ENCODE measurements at places on chromosomes 7 and 10. TPM values are rescaled to one million over a fixed set of nuclear protein-coding genes. Genes with fewer than 3 reads are reported as not detected.
A peak's percentile ranks its signal among the peaks of the same experiment; 100 is the strongest.

- no peak for DNase-seq
- no peak overlapping the region for H3K27ac ChIP-seq
- no peak overlapping the region for H3K4me3 ChIP-seq
- H3K4me1 ChIP-seq = no peaks in the 10 kb centered on the region
Observed at GRCh38 chr7:140342727-140343514, 55.4 kb downstream of the SLC37A3 start.

Gene C10orf67
- total RNA-seq = not detected

DNA sequence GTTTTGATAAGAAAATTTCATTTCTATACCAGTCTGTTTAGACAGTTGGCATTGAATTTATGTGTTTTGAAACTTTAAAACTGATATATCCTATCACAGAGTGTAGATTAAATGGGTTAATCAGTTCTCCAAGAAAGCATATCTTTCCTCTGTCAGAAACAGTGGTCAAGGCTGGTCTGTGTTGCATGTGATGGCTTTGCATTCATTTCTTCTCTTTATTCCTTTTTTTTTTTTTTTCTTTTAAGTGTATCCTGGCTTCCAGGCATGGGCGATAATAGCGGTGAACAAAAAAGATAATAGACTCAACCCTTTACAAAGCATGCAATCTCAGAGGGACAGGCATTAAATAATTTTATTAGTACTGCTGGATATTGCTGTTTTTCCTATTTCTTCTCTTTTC is 136.6 kb downstream of the LRRC4 start:
- H3K4me1 ChIP-seq = peaks cover 5% of the 10 kb centered on the region
- H3K4me3 ChIP-seq = no peak overlapping the region
- no peak for DNase-seq
- H3K27me3 ChIP-seq = no peaks in the 10 kb centered on the region
- H3K36me3 ChIP-seq = peaks cover 10% of the 10 kb centered on the region

GRCh38 chr7:131895541-131896164 is 339.2 kb upstream of the PODXL start:
- peak; percentile 54 for DNase-seq
- peaks cover 59% of the 10 kb centered on the region for H3K4me1 ChIP-seq
- peak overlapping the region; percentile 93 for H3K27ac ChIP-seq
- no peak overlapping the region for H3K4me3 ChIP-seq
- H3K36me3 ChIP-seq = peaks cover 1% of the 10 kb centered on the region

Gene MBL2
- not detected for total RNA-seq

DNA sequence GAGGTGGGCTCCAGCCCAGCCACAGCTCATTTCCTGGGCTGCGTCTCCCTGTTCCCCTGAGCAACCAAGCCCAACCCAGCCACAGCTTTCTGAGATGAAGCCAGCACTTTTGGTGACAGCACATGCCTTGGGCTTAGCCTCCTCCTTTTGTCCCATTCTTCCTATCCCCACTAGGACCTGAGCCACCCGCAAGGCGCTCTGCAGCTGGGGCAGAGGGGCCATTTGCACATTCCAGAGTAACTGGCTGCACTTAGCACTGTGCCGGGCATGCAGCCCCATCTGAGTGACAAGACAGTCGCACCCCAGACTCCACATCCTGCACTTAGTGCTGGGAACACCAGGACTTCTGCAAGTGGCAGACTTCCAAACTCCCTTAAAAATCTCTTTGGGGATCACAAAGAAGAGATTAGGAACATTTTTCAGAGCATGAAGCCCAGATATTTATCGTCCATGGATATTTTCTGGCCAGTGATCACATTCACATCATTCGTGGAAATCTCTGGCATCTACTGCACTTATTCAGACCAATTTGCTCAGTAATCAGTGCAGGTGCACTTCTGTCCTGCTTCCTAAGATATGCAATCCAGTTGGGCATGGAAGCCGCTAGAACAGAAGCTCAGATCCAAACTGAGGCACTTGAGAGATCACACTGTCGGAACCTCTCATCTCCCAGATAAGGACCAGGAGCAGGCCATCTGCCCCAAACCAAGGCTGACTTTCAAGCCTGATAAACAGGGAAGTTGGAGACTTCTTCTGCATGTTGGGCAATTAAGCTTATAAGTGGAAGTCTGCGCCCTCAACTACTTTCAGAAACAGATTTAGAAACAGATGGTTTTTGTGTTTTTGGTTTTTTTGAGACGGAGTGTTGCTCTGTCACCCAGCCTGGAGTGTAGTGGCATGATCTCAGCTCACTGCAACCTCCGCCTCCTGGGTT is 26.4 kb downstream of the CHST15 start:
- H3K27me3 ChIP-seq = no peaks in the 10 kb centered on the region
- no peak for DNase-seq
- H3K27ac ChIP-seq = no peak overlapping the region
- peaks cover 55% of the 10 kb centered on the region for H3K4me1 ChIP-seq
- peaks cover 6% of the 10 kb centered on the region for H3K36me3 ChIP-seq
- H3K4me3 ChIP-seq = no peak overlapping the region

Gene PHKG1
- total RNA-seq = 0.99 TPM

Gene PON3
- total RNA-seq = not detected

- DNase-seq = no peak
- H3K27me3 ChIP-seq = no peaks in the 10 kb centered on the region
- peaks cover 10% of the 10 kb centered on the region for H3K4me1 ChIP-seq
Observed at GRCh38 chr7:99579956-99580777, 17.9 kb upstream of the TMEM225B start.

DNA sequence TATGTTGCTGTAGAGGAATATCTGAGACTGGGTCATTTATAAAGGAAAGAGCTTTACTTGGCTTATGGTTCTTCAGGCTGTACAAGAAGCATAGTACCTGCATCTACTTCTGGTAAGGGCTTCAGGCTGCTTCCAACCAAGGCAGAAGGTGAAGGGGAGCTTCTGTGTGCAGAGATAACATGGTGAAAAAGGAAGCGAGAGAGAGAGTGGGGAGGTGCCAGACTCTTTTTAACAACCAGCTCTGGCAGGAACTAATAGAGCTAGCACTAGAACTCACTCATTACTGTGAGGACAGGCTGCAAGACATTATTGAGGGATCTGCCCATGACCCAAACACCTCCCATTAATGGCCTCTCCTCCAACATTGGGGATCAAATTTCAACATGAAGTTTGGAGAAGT is 94.5 kb downstream of the KIF20B start:
- H3K27me3 ChIP-seq = peaks cover 12% of the 10 kb centered on the region
- H3K36me3 ChIP-seq = no peaks in the 10 kb centered on the region
- H3K4me3 ChIP-seq = no peak overlapping the region
- no peaks in the 10 kb centered on the region for H3K4me1 ChIP-seq

DNA sequence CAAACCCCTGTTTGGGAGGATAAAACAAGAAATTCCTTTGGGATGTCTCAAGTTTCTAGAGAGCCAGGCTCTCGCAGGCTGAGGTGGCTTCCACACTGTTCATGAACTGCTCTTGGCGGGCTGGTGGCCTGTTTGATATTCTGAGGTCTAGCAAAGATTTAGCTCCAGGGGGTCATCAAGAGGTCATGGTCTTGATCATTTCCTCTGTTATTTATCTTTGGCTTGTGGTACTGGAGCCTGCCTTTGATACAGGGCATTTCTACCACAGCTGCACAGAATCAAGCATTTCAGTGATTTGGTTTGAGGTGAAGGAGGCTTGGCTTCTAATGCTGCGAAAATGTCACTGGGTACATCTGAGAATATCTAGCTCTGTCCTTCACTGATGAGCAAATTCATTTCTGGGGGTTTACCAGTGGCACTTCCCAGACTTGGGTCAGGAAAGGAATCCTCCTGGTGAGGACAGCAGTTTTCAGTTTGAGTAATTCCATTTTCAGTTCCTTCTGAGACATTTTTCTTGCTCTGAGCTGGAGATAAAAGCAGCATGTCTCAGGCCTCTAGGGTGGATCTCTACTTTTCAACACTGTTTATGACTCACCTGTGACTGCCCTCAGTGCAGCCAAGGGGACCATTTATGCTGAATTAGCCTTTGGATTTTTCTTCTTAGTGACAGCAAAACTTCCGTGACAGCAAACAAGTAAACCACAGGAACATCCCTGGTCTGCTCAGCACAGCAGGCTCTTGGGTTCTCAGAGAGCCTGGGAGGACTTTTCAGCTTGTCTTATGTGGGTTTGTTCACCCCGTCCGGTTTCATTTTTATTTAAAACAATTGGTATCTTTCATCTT is 312.0 kb downstream of the RNLS start:
- H3K4me1 ChIP-seq = peaks cover 36% of the 10 kb centered on the region
- no peaks in the 10 kb centered on the region for H3K27me3 ChIP-seq
- no peak for DNase-seq
- peak overlapping the region; percentile 53 for H3K27ac ChIP-seq
- H3K36me3 ChIP-seq = no peaks in the 10 kb centered on the region

DNA sequence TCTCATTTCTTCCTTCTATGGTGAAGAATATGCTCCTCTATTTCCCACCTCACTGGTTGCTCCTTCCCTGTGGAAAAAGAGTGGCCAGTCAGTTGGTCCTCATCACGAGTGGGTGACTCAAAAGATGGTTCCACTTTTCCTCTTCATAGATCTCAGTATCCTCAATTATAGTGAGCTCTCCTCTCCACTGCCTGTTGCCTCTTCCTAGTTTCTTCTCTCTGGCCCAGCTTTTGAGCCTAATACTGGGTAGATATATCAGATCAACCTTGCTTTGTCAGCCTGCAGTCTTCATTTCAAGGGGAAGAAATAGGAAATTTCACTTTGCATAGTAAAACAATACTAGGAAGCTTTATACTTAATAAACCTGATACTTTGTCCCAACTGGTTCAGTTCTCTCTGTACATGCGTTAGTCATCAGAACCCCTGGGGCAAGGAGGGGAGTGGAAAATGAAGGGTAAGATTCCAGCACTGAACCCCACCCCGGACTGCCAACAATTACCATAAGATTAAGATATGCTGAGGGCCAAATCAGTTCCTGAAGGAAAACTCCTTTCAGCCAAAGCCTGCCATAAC is 15.5 kb upstream of the WNT16 start:
- H3K36me3 ChIP-seq = no peaks in the 10 kb centered on the region
- no peak for DNase-seq
- H3K27me3 ChIP-seq = no peaks in the 10 kb centered on the region
- peak overlapping the region; percentile 22 for H3K4me3 ChIP-seq
- peak overlapping the region; percentile 72 for H3K27ac ChIP-seq

GRCh38 chr10:128047351-128047750 is 78.9 kb downstream of the MKI67 start:
- H3K27me3 ChIP-seq = no peaks in the 10 kb centered on the region
- no peak overlapping the region for H3K27ac ChIP-seq
- no peak for DNase-seq
- H3K36me3 ChIP-seq = no peaks in the 10 kb centered on the region
- H3K4me1 ChIP-seq = no peaks in the 10 kb centered on the region

DNA sequence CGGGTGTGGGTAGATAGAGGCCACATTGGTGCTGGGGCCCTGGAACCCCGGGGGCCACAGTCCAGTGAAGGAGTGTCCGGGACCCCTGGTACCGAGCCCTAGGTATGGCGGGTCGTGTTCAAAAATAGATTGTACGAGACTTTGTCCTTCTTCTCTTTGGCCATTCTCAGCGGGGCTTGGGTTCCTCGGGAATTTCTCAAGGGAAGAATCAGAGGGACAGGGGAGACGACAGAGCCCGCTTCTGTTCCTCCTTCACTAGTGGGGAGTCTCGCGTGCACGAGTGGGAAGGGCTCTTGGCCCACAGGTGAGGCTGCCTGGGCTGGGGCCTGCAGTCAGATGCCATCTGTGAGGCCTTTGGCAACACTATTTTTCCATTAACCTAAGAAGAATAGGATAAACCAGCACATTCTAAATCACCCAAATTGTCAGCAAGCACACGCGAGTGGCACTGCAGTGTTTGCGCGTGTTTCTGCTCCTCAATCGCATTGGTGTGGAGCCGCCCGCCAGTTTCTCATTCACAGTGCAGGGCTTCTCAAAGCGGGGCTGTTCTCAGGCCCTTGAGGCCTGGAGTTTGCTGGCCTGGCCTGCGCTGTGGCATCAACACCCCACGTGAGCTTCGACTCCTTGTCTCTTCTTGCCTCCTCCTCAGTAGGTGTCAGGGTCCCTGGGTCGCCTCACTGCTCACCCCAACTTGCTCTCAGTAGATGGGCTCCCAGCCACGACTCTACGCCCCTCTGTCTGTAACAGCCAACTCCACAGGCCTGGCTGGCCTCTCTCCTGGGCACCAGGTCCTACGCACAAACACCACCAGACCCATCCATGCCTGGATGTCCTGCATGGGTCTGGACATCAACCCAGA is 187.6 kb upstream of the SHH start:
- no peaks in the 10 kb centered on the region for H3K4me1 ChIP-seq
- H3K36me3 ChIP-seq = no peaks in the 10 kb centered on the region
- H3K27ac ChIP-seq = no peak overlapping the region
- no peak overlapping the region for H3K4me3 ChIP-seq

GRCh38 chr7:92831716-92832533 is 4.4 kb downstream of the CDK6 start:
- peaks cover 49% of the 10 kb centered on the region for H3K4me1 ChIP-seq
- peaks cover 2% of the 10 kb centered on the region for H3K36me3 ChIP-seq
- no peaks in the 10 kb centered on the region for H3K27me3 ChIP-seq
- peak overlapping the region; percentile 96 for H3K27ac ChIP-seq

- no peaks in the 10 kb centered on the region for H3K36me3 ChIP-seq
- no peak overlapping the region for H3K27ac ChIP-seq
- H3K4me1 ChIP-seq = no peaks in the 10 kb centered on the region
- H3K4me3 ChIP-seq = no peak overlapping the region
Observed at GRCh38 chr7:157548691-157549303, 212.0 kb downstream of the DNAJB6 start.

DNA sequence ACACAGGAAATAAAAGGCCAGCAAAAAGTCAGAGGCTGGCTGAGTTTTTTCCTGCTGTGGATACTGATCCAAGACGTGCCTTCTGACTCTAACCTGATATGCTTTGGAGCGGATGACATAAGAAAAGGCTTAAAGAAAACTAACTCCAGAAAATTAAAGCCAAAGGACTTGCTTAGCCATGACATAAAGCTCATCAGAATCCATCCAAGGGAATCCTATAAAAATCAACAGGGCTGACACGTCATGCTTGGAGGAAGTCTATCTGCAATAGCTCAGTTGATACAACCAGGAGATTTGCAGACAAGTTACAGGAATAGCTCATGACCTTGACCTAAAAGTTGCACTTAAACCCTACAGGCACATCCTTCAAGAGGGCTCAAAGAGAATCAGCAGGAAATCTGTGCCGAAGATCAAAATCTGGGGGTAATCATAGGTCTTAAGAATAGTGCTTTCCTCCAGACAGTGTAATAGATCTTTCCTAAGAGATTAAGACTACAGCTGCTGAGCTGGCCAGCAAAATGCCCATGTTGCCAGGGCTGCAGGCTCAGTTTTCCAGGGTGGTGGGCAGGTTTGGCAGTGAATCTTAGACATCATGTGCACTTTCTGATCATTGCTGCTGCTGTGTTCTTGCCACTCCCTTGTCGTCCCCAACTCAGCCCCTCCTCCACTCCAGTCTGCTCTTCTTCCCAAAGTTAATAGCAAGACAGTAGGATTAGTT is 111.5 kb upstream of the SVIL start:
- no peaks in the 10 kb centered on the region for H3K36me3 ChIP-seq
- H3K27me3 ChIP-seq = no peaks in the 10 kb centered on the region
- peak; percentile 27 for DNase-seq
- peak overlapping the region; percentile 47 for H3K27ac ChIP-seq

- no peak overlapping the region for H3K27ac ChIP-seq
- peaks cover 30% of the 10 kb centered on the region for H3K27me3 ChIP-seq
- no peak overlapping the region for H3K4me3 ChIP-seq
- H3K36me3 ChIP-seq = no peaks in the 10 kb centered on the region
Observed at GRCh38 chr10:126749015-126749655, 78.6 kb upstream of the C10orf90 start.

Gene NRCAM
- 81.8 TPM for total RNA-seq

GRCh38 chr7:105502173-105502572 is 19.9 kb downstream of the PUS7 start:
- H3K4me3 ChIP-seq = no peak overlapping the region
- peak; percentile 60 for DNase-seq
- no peak overlapping the region for H3K27ac ChIP-seq
- peaks cover 27% of the 10 kb centered on the region for H3K36me3 ChIP-seq
- H3K27me3 ChIP-seq = no peaks in the 10 kb centered on the region
- H3K4me1 ChIP-seq = peaks cover under 1% of the 10 kb centered on the region

All from osteocyte (in vitro differentiated cells).